ENCODE measurements at places on chromosomes 5 and 9. TPM values are rescaled to one million over a fixed set of nuclear protein-coding genes. Genes with fewer than 3 reads are reported as not detected.

- peak; percentile 45 for DNase-seq
Observed at GRCh38 chr9:6645355-6646292, at the start of gene GLDC. Gene GLDC (minus strand): TSS chr9:6645729. CDS start chr9:6645499, 230 bp downstream.

ACOT12 gene
- not detected for total RNA-seq

GABRG2 gene
- total RNA-seq: not detected

PRRT1B gene
- not detected for total RNA-seq

POC5 gene
- total RNA-seq: 35.0 TPM

GRCh38 chr9:77531400-77531799 lies 116.7 kb downstream of the GNA14 start:
- no peak for DNase-seq

GRCh38 chr5:146378986-146379385 lies 40.3 kb downstream of the POU4F3 start:
- DNase-seq: no peak

DNA sequence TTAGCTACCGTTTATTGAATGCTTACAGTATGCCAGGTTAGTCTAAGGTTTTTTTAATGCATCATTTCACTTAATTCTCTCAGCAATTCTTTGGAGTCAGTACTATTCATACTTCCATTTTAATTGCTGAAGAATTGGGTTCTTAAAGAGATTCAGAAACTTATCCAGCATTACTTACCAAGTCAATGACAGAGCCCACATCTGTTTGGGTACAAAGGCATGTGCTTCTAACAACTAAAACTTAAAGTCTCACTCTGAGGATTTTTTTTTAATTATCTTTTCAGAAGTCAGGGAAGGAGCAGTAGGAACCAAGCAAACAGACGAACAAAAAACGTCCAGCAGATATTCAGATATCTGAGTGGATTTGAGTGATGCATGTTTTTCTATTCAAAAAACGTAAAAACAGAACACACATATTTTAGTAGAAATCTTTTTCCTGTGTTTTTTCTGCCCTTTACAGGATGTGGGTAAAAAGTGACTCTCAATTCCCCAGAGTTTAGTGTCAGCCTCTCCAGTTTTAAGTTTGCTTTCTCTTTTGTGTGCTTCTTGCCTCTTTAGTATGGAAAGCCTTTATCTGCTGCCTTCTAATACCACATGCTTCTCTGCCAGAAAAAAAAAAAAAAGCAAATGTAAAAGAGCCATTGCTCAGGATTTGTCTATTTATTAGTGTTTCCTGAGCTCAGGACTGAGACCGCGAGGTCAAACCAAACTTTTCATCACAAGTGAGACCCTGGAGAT lies 118.0 kb downstream of the PRKACG start:
- no peak for DNase-seq

- DNase-seq: no peak
Observed at GRCh38 chr9:77486968-77487367, 161.2 kb downstream of the GNA14 start.

DNA sequence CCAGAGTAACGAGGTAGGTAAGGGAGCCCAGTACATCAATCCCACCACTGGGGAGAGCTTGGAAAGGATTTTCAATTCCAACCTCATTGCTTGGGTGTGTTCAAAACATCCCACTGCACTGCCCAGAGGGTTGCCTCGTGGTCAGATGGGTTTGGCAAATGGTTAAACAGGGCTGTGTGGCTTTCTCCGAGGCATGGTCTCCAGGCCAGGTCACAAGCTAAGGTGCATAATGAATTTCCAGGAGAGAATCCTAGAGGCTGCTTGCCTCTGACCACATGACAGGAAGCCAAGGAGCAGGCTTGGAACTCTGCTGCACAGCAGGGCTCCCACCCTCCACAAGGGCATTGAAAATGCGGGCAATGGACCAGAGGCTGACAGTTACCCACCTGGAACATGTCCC lies 51.6 kb downstream of the DAP start:
- DNase-seq: no peak

DNA sequence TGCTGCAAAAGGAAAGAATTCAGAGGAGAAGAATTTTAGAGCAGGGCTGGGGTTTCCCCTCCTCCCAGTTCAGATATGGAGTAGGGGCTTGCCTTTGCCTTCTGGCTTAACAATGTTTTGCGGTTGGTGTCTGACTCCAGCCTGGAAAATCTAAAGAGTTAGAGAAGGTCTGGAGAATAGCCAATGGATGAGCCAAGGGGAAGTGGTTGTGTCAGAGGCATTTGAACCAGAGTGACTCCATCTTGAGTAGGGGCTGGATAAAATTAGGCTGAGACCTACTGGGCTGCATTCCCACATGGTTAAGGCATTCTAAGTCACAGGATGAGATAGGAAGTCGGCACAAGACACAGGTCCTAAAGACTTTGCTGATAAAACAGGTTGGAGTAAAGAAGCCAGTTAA lies 133.7 kb downstream of the DIRAS2 start:
- peak; percentile 47 for DNase-seq

LCN1 gene
- total RNA-seq: not detected

- peak; percentile 63 for DNase-seq
Observed at GRCh38 chr5:74185599-74185998, 454.9 kb downstream of the ENC1 start.

CREBRF gene
- 6.5 TPM for total RNA-seq

KIAA0825 gene
- 1.5 TPM for total RNA-seq

FOXD4L4 gene
- not detected for total RNA-seq

PDE6A gene
- 0.12 TPM for total RNA-seq

IFNW1 gene
- not detected for total RNA-seq

GRCh38 chr9:128523199-128523925 lies 18.8 kb downstream of the GLE1 start:
- peak; percentile 21 for DNase-seq

TMEM252 gene
- total RNA-seq: not detected

- DNase-seq: peak; percentile 59
Observed at GRCh38 chr5:6712142-6712576, 1.1 kb upstream of the TENT4A start.

DNA sequence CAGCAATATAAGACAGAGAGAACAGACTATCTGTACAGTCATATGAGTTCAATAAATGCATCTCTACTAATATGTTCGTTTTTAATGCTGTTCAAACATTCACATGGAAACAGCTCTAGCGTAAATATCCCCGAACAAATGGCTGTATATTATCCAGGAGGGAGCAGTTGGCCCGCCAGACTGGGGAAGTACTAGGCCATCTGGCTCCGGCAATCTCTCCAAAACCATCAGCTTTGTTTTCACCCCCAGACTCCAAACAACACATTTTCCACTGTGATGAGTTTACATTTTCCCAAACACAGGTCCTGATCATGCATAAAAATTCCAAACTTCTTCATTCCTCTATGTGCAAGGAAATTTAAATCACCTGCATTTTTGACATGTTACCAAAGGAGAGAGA lies 8.7 kb downstream of the EBF1 start:
- DNase-seq: no peak

DNA sequence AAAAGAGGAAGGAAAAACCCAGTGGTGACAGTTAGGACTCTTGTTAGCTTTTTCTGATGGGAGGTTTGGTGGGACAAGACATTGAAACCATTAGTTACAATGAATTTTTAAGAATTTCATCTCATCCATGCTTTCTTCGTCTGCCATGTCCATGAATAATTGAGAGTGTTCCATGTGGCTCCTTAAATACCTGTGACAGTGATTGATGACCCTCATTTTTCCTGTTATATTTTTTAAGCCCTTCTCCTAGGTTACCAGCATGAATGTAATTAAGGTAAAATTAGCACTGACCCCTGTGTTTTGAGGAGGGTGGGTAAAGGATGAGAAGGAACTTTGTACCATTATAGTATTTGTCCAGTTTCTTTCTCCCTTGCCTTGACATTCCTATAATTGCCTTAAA lies 23.5 kb upstream of the PHF2 start:
- DNase-seq: no peak

TMEM174 gene
- total RNA-seq: not detected

DNA sequence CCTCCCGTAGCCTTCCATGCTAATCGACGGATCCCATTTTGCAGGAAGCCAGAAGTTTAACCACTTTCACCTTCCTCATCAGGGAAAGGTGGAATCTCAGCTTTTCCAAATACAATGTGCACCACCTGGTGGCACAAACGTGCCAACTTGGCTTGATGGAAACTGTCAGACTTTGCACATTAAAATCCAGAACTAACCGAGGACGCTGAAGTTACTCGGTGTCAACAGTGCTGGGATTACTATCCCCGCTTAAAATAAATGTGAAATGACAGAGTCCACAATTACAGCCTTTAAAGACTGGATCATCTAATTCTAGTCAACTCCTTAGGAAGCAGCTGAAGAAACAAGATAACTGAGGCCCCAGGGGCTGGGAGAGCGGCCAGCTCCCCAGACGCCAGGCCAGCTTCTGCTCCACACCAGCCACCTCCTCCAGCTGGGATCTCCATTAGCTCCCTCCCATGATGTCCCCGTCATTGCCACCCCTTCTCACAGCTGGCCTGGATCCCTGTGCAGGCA lies 50.1 kb upstream of the RETREG1 start:
- DNase-seq: peak; percentile 8

PCDHA13 gene
- not detected for total RNA-seq

DNA sequence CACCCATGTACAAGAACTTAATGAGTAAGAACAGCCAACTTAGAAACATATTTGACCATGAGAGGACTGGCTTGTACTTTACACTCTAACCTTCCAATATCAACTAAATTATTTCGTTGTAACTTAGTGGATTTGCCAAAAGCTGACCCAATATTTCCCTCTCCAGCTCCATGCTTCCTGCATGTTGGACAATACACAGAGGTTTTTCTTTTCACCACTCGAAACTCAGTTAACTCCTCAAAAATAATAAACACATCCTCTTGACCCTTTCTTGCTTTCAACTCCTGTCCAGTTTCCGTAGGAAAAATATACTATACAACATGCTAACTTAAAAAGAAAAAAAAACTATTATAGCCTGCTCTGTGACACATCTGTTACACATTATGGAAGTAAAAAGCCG lies 188.9 kb downstream of the MPDZ start:
- DNase-seq: no peak

GRCh38 chr5:146880966-146881365 lies 2.4 kb upstream of the PPP2R2B start:
- DNase-seq: no peak

DNA sequence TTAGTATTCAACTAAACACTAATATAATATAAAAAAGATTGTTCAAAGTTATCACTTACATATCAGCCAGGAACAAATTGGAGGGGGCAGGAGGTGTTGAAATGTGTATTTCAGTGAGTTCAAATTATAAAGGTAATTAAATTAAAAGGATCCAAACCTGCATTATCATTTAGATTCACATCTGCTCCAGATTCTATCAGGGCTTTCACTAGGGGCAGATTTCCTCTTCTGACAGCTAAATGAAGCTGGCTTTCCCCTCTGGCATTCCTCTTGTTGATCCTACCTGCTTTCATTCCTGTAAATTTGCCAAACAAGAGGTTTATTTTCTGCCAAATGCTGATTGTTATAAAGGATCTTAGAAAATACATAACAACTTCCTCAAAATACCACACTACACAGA lies 86.3 kb upstream of the GCNT4 start:
- DNase-seq: no peak

DNA sequence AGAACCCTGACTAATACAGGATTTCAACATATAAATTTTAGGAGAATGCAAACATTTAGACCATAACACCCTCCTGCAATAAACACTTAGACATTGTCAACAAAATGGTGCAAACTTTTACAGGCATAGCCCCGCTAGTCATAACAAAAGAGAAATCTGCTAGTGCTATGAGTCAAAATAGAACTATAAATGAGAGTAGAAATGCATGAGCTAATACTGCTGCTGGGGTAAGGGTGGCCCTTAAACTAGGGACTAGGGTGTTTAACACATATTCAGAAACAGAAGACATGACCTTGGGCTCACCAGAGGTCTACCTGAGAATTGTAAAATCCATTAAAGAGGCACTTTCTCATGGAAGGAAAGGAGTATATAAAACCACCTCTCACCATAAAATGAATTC lies 131.6 kb downstream of the TLR4 start:
- DNase-seq: no peak

DNA sequence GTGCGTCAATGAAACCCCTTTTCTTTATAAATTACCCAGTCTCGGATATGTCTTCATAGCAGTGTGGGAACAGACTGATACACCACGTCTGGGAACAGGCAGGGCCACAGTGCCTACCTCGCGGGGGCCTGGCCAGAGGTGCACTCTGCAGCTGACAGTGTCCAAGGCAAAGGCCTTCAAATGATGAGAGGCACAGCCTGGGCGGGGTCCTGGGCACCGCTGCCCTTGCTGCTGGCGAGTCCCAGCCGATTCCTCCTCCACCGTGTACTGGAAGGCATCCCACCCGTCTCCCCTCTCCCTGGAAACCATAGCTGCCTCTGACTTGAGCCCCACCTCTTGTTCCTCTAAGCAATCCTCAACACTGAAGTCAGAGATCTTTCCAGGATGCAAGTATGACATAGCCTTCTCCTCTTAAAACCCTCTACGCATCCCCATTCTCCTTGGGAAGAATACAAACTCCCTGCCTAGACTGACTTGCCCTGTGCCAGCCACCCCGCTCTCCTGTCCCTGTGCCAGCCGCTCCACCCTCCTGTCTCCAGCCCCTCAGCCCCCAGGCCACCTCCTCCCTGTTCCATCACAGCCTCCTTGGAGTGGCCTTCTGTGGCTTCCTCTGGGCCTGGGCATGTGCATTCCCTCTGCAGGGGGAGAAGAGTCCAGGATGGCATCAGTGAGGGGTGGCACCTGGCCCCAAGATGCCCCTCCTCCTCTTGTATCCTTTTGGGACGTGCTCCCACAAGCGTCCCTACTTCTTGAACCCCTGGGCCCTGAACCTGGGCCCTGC lies 8.1 kb upstream of the COL5A1 start:
- no peak for DNase-seq

GRCh38 chr5:57761513-57761912 lies 278.9 kb upstream of the ACTBL2 start:
- no peak for DNase-seq

GRCh38 chr9:138045541-138046490 lies 168.2 kb downstream of the CACNA1B start:
- no peak for DNase-seq

DNA sequence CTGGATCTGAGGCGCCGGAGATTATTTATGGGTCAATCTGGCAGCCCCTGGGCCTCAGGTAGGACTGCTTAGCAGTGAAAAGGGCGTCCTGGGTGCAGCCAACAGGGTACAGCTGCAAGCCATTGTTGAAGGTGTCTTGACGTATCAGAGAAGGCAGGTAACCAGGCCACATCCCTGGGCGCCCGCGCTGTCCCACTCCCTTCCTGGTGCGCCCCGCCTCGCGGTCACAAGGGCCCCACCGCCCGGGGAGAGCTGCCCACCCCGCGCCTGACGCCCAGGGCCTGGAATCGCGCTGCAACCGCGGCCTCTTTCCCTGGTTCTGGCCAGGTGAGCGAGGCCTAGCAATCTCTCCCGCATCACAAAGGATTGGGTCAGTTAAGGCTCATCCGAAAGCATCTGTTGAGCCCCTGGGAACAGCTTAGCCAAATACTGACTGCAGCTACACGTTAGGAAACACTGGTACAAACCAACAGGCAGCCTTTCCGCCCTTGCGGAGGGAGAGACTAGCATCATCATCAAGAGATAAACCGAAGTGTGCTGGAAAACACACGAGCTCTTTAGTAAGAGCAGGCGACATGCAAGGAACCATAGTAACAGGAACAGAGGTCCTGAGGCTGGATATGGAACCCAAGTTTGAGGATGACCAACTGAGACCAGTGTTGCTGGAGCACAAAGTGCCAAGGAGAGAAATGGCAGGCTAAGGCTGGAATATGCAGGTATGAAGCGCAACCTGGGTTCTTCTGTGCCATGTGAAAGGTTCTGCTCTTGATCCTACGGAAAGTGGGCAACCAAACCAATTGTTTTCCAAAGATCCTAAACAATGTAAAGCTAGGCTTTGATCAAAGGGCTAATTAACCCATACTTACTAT lies 3.6 kb downstream of the RPS23 start:
- DNase-seq: no peak

FOXE1 gene
- total RNA-seq: not detected

SGCD gene
- 5.7 TPM for total RNA-seq

AK8 gene
- total RNA-seq: not detected

LPAR1 gene
- total RNA-seq: 69.0 TPM
